ENCODE measurements at places on chromosomes 1 and 21.

GRCh38 chr1:221778535-221779142 lies 36.8 kb upstream of the DUSP10 start:
- no peak for DNase-seq

DNA sequence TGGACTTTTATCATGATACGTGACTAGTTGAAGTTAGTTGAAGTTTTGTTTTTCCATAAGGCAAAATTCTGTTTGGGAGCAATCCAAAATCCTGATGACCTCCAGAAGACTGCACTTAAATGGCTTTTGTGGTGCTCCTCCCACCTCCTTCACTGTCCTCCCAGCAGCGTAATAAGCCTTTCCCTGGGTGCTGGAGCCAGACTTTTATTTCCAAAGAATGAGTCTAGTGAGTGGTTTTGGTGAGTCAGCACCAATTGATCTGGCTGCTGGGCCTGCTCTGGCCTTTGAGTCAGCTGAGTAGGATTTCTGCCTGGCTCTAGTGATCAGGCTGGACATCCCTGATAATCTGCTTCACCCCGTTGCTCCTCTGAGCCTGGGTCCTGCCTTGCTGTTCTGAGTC lies 21.7 kb upstream of the KCND3 start:
- no peak for DNase-seq

- no peak for DNase-seq
Measured at GRCh38 chr1:160971618-160972056, 17.0 kb upstream of the ITLN2 start.

DNA sequence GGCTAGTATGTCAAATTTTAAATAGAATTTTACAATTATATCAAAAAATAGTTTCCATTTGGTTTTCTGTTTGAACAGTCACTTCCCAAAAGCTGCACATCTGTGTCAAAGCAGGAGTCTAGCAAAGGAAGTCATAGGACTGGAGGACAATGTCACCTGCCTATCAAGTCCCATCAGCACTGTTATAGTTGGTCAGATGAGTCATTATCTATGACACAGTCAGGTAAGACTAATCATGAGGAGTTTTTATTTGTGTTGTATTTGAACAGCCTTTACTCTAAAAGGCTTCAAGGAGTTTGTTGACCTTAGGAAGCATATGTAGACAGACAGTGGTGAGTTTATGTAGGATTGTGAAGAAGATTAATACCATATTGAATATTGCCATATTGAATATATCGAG lies 74.2 kb upstream of the QSOX1 start:
- no peak for DNase-seq
